ENCODE measurements at places on chromosomes 7 and 10.

DNA sequence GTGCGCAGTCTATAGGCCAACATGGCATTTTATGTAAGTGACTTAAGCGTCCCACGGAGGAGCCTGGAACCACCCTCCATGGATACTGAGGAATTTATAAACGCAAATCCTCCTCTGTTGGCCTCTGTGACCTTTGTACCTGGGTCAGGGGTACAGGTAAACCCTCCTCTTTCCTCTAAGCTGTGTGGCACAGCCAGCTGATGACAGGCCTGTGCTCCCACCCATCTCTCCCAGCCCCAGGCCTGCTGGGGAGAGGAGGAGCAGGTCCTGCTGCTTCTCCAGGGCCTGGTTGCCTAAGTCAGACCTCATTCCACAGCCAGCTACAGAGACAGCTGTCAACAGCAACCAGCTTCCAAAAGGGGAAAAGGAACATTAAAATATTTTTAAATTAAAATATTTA, 5.0 kb downstream of the AVPI1 start:
- DNase-seq: no peak

- DNase-seq: no peak
These were observed 239.8 kb downstream of the TCERG1L start for GRCh38 chr10:131071721-131072120.

DNA sequence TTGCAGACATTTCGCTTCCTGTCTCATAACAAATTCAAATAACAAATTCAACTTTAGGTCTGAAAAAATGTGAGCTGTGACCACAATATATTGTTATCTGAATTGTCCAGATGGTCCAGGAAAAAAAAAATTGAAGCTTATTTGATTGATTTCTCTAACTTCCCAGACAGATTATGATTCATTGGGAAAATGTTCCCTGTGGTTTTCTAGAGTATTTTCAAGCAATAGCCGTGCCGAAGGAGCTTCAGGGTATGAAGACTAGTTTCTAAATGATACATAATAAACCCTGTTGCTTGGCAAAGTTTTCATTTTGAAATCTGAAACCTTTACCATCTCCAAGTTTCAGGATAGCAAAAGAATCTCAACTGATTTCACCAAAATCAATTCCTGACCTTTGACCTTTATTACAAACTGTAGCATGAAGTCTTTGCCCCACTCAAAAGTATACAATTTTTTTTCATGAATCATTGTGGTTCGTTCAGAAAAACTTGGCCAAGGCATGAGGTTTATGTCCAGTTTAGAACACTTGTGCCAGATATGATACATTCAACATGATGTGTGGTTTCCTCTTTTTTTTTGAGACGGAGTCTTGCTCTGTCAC, 109.9 kb downstream of the JCAD start:
- no peak for DNase-seq

DNA sequence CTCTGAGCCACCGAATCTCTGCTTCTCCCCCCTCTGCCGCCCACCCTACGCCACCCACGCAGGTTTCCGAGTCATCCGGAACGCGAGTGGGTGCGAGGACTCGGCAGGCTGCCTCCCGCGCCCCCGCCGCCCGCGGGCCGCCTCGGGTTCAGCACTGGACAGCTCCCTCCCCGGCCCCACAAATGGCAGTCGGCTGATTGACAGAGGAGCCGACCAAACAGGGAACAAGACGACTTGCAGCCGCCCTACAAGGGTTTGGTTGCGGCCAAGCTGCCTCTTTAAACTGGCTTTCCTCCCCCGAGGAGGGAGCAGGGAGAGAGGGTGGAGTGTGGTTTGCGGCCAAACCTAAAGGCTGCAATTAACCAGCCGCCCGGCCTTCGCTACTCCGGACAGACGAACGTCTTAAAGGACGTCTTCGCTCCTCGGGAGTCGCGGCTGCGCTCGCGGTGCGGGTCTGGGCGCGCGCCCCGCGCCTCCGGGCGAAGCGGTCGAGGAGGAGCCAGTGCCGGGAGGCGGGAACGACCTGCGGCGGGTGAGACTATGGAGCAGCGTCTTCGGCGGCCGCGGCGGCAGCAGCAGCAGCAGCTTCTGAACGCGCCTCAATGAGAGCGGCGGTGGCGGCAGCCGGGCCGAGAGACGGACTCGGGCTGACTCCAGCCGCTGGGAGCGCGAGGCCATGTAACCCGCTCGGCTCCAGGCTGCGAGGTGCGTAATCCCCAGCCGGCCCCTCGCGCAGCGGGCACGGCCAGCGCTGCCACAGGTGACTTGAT, at the start of gene GPR158:
Gene GPR158, plus strand, starts transcription at position 541 of the 770 bp plus-strand sequence. CDS start 420 bp downstream, outside the sequence.
- DNase-seq: peak; percentile 57

GRCh38 chr7:114082642-114083165, 163.9 kb upstream of the PPP1R3A start:
- peak; percentile 2 for DNase-seq

DNA sequence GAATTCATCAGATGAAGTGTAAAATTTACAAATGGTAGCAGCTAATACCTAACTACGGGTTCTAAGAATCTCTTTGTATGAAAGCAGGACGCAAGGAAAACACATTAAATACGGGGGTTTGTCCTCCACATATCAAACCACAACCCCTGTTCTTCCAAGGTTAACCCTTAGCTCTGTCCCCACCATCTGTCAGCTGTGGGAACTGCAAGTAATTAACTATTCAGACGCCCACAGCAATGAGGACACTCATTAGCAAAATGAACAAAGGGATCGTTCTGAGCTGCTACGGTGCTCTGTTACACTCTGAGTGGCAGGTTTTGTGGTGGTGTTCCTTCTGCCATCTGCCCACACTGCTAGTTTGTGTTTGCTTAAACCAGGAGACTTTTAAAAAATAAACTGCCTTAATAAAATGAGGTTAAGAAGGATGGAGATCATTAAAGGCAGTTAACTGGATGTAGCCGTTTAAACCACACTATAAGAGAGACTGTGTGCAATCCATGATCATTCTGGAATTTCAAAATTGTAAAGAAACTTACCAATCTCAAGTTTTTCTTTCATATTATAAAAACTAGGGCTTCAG, 51.4 kb downstream of the C10orf67 start:
- peak; percentile 75 for DNase-seq

- no peak for DNase-seq
These were observed 273.3 kb downstream of the PTEN start for GRCh38 chr10:88136712-88137111.

GRCh38 chr10:133109711-133110110, 22.0 kb downstream of the ADGRA1 start:
- no peak for DNase-seq

DNA sequence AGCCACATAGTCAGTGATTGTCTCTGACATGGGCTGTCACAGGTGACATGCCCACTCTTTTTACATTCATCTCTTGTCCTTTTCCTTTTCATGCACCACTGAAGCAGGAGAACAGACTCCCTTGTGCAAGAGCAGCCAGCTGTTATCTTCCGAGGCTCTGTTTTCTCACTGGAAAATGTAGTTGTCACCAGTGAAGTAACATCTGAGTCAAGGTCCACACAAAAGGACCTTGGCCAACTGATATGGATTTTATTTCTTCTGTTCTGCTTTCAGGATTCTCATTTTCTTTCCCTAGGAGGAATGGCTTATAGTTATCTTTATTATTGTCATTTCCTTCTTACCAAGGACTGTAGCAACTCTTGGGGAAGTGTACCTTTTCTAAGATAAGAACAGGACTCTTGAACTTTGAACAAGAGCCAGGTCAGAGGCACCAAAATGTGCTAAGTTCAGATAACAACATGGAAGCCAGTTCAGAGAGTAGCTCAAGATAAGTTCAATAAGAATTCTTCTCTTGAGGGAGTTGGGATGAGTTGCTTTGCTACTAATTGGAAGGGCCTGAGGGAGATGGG, 22.7 kb downstream of the AVPI1 start:
- DNase-seq: no peak

GRCh38 chr10:78332657-78333056, 299.0 kb downstream of the RPS24 start:
- no peak for DNase-seq

- DNase-seq: peak; percentile 31
These were observed 78.8 kb downstream of the COL13A1 start for GRCh38 chr10:69880301-69881081.

DNA sequence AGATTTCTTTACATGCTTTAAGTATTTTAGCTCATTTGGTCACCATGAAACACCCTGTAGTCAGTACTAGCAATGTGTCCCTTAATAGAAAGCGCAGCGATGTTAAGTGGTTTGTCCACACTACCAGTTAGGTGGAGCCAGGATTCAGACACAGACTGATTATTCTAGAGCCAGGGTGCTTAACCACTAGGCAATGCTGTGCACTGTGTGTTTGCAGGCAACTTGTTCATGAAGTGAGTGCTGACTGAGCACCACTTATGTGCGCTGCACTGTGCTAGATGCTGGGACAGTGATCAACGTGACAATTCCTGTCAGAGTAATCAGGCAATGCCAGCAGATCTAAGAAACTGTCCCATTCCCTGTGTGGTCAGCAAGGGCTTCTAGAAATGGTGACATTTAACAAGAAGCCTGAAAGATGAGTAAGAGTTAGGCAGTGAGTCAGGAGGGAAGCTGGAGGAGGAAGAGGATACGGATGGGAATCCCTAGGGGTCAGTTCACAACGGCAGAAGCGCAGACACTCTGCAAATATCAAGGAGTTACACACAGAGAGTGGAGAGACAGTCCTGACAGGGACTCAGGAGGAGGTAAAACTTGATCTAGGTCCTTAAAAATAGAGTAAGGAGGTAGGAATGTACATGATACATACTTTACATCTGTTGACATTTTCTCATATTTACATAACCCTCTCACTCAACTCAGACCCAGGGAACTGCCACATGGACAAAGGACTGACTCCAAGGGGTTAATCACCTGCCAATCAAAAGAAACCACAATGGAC, 69.7 kb upstream of the EGR2 start:
- no peak for DNase-seq

DNA sequence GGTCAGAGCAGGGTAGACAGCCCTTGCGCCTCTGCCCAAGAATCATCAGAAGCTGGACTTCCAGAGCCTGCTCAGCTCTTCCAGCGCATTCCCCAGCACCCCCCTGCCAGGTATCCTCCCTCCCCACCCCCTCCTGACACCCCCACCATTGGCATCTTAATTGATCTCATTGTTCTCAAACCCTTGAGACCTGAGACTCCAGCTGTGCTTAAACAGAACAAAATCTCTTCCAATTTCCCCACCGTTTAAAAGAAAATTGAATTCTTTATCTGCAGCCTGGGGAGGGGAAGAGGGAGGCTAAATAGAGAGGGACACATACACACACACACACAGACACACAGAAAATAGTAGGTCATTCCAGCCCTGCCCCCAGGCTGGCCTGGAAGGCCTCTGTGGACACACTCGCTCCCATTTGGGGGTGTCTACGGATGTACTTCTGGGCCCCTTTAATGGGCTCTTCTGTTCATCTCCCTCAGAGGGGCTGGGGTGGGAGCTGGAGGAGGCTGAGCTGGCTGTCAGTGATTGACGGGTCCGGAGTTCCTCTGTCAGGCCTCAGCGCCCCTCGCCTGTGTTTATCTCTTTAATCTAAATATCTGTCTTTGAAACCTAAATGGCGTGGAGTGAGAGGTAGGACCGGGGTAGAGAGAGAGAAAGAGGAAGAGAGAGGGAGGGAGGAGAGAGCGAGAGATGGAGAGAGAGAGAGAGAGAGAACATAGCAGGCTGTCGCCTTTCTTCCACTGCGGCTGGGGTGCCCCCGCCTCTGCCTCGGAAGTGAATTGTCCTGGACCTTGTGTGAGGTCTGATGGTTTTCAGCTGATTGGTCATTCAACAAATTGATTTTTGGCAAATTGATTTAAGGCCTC, 61.7 kb downstream of the C10orf105 start:
- DNase-seq: no peak

GRCh38 chr7:111370002-111370401, 192.3 kb downstream of the IMMP2L start:
- DNase-seq: no peak

GRCh38 chr7:24115661-24116060, 168.3 kb upstream of the NPY start:
- DNase-seq: no peak

DNA sequence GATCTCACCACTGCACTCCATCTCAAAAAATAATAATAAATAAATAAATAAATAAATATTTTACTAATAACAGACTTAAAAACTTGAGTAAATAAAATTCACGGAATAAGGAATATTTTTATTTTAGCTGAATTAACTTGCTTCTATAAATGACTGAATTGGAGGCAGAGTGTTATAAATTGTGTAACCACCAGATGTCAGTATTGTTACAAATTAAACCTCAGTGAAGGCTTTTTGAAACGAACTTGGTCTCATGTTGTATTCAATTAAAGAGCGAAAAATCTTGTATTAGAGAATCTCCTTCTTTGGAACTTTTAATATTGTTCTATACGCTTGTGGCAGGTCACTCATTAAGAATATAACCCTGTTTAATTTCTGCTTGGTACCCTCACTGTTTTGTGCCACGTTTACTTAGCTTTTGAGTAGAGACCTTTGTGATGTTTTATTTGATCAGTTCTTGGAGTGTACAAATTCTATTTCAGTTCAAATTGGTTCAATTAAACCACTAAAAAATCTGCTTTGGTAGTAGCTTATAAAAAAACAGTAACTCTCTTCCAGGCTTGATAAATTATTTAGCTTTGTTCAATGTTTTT, 45.6 kb upstream of the SCIN start:
- DNase-seq: no peak

GRCh38 chr7:140611641-140612040, 29.0 kb downstream of the DENND2A start:
- DNase-seq: no peak

DNA sequence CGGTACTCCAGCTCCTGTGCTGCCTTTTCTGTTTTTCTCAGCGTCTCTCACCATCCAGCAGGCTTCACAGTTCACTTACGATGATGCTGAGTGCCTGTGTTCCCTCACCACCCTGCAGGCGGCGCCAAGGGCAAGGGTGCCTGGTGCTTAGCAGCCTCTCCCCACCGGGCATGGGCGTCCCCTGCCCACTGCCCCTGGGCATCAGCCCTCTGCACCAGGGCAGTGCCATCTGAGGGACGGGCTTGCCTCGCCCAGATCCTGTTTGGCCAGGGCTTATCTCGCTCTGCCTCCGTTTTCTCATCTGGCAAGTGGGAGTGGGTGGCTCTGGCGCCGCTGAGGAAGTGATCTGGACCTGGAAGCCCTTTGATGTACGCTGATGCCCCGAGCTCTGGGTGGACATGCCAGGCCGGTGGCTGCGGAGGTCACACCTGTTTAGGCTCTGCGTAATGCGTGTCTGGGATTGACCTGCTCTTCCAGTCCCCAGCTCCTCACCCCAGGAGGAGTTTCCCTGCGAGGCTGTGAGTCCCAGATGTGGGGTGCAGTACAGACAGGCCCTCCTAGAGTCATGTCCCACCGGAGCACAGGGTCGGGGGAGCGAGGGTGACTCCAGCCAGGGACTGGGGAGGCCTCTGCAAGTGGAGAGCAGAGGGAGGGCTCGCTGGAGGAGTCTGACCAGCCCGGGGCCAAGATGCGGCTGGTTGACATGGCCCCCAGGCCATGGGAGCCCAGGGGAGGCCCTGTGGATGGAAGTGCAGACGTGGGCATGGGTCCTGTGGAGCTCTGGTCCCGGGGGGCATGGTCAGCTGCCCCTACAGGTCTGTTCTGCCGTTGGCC, 11.8 kb downstream of the TTYH3 start:
- no peak for DNase-seq

GRCh38 chr10:113135025-113135424, 185.0 kb downstream of the TCF7L2 start:
- no peak for DNase-seq

All from NCI-H524 (cell line).